Iris pigment epithelial cell (primary cell): ENCODE measurements at places on chromosomes 16 and 17.
A peak's percentile ranks its signal among the peaks of the same experiment; 100 is the strongest.

DNA sequence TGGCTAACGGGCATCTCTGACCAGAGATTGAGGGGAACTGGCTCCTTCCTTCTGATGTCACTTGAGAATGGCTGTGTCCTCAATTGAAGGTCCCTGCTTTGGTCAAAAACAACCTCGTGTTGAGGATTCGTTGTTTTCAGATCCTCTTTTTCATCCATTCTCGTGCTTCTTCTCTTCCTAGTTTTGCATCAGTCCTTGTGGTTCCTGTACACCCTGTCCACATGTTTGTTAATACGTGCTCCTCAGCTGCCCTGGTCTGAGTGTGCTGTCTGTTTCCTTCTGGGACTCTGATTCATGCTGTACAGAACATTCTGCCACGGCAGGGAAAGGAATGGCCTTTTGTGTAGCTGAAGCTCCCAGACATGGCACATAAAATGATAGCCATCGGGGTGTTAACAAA is 863.2 kb upstream of the GOT2 start:
- DNase-seq = peak; percentile 31

DNA sequence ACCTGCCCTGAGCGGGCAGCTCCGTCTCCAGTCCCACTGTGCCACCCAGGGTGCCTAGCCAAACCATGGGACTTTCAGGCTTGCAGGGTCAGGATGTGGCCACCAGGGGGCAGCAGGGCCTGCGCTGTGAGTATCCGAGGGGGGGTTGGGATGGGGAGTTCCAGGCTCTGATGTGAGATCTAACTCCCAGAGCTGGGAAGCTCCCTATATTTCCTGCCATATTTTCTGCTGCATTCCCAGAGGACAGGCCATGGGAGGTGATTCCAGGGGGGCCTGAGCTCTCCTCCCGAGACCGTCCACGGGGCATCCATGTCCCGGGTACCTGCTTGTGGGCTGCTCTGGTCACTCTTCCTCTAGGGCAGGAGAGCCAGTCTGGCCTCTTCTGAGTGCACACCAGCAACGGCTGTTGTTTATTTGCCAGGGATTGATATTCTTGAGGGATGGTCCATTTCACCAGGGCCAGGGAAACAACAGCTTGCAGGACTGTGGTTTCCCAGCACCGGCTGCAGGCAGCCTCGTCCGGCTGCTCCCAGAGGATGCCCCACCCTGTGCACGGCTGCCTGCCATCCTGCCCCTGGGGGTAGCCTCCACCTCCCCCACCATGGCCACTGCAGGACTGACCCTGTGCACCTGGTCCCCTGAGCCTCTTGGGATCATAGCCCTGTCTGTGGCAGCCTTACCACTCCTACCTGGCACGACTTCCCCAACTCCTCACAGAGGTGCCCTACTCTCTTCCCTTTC is 1.2 kb downstream of the GPR142 start:
- DNase-seq = peak; percentile 40

DNA sequence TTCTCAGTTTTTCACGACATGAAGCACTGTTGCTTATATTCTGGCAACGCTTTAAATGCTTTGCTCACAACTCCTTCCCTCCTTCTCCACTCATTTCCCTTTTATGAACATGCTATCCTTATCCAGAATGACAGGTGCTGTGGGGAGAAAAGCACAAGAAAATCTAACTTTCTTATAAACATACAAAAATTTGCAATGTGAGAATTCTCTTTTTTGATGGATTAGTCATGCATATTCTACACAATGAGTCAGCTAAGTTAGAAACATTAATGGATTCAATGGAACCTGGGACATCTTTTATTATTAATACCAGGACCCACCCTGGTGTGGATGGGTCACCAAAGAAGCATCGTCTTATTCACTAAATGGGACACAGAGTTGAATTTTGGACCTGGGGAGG is 234.6 kb upstream of the CDH5 start:
- peak; percentile 61 for DNase-seq

DNA sequence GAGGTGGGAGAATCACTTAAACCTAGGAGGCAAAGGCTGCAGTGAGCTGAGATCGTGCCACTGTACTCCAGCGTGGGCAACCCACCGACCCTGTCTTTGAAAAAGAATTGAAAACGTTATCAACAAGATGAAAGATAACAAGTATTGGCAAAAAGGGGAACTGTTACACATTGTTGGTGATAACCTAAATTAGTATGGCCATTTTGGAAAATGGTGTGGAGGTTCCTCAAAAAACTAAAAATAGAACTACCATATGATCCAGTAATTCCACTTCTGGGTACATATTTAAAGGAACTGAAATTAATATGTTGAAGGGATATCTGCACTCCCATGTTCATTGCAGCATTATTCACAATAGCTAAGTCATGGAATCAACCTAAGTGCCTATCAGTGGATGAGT is 61.0 kb downstream of the ABHD15 start:
- no peak for DNase-seq

DNA sequence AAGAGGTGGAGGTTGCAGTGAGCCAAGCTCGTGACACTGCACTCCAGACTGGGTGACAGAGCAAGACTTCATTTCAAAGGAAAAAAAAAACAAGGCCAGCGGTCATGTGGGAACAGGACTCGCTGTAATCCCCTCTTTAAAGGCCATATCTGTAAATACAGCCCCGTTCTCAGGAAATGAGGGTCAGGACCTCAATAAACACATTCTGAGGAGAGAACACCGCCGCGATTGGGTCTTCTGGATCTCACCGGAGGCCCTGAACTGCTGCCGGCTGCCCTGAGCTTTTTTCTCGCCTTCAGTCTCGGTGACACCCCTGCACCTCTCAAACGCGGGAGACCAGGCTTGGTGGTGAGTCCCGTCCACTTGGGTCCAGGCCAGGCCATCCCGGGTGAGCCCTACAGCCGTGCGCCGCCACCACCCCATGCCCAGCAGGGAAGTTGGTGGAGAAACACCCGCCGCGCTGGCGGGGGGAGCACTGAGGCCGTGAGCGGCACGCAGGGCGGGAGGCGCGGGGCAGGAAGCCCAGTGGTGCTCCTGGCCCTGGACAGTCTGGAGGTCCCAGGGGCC is 28.4 kb downstream of the SLC25A10 start:
- no peak for DNase-seq

GRCh38 chr16:526181-527014 is 1.1 kb upstream of the CAPN15 start:
- DNase-seq = peak; percentile 56
